ENCODE measurements at places on chromosomes 4 and X. TPM values are rescaled to one million over a fixed set of nuclear protein-coding genes. Genes with fewer than 3 reads are reported as not detected.

The QRFPR gene
- not detected for total RNA-seq

The SPIN3 gene
- total RNA-seq = 4.4 TPM

The TMLHE gene
- total RNA-seq = 14.1 TPM

GRCh38 chrX:114015966-114016365 lies 567.9 kb upstream of the HTR2C start:
- DNase-seq = no peak

DNA sequence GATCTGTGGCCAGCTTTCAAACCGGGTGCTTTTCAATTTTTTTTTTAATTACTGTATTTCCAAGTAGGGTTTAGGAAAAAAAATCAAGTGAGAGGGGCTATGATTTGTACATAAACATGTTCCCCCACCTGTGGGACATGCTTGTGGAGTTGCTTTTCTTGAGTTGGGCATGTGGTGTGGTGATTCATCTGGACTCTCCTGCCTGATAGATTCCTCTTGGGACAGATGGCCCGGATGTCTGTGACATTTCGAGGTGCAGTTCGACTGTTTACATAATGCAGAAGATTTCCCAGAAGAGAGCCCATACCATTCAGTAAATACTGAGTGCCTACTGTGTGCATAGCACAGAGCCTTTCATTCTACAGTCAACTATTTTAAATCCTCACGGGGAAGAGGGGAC lies 49.9 kb downstream of the DOCK11 start:
- no peak for DNase-seq

- DNase-seq = no peak
Measured at GRCh38 chrX:115595049-115595448, 34.1 kb downstream of the PLS3 start.

- no peak for DNase-seq
Measured at GRCh38 chrX:69133921-69134542, 31.2 kb downstream of the PJA1 start.

DNA sequence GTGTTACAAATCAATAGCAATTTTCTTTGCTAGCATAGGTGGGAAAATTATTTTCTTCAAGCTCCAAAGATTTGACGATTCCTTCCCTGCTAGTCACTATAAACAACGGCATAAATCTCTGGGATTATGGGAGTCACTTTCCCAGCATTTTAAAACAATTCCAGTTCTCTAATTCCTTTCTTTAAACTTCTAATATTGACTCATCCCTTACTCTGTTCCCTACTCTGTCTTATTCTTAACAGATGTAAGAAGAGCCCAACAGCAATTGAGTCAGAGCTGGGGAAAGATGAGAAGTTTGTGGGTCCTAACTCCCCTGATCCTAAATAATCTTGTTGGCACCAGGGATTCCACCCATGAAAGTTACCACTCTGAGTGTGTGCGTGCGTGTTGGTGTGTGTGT lies 47.4 kb upstream of the IL21 start:
- DNase-seq = no peak

GRCh38 chrX:152819732-152820131 lies 10.8 kb downstream of the CETN2 start:
- no peak for DNase-seq

DNA sequence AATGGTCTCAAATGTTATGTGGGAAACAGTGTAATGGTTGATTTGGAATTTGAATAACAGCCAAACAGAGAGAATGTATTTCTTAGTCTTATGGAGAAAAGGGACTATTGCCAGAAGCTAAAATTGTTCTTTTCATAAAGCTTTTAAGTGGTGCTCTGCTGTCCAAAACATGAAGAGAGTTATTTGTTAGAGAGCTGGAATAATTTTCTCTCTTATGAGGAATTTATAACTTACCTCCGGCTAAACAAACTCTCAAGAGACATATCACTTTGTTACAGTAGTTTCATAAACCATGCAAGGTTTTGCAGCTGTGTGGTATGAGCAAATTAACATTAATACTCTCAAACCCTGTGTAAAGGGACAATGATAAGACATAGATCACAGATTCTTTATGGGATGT lies 28.6 kb downstream of the SULT1B1 start:
- no peak for DNase-seq

GRCh38 chr4:82620126-82620735 lies 58.4 kb upstream of the TMEM150C start:
- no peak for DNase-seq

DNA sequence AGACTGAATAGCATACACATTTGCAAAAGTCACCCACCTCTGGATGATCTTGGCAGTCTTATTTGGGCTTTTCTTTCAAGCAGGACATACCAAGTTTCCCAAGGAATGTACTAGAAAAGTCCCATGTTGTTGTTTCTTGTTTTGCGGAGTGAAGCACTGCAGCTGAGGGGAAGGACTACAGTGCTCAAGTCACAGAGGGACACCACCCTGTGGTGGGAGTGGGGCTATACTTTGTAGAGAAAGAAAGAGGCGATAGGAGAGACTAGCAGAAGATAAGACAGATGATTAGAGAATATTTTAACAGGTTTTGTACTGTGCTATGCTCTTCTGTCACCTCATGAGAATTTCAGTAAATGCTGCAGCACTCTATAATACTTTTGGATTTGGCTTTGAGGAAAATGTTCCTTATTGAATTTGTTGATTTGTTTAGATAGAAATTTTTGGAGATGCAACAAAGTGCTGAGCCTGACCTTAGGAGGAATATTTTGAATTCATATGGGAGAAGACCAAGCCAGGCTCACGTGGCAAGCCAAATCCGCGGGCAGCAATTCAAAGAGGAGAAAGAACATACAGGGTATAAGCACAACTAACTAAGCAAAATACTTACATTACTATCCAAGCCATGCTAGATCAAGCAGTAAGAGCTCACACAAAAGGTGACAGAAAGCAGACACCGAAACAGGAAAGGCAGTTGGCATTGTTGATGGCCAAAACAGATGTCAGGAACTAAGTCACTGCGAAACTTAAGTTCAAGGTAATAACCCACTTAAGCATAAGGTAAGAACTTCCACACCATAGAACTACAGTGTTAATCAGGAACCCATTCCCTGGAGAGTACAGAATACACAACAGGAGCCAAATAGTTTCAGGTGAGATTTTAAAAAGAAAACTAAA lies 280.3 kb upstream of the INTU start:
- no peak for DNase-seq

DNA sequence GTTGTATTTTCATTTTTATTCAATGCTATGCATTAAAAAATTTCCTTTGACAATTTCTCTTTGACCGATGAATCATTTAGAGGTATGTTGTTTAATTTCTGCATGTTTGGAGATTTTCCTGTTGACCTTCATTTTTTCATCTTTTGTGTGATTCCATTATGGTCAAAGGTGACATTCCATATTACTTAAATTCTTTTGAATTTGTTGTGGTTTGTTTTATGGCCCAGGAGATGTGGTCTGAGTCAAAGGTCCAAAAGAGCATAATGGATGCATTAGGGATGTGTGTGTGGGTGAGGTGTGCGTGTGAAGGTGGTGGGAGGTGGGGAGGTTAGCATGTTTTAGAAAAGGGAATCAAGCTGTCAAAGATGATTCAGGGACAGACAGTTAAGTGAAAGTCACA lies 76.0 kb upstream of the GIMD1 start:
- DNase-seq = no peak

Data from pulmonary artery endothelial cell (primary cell).